Omental fat pad (tissue), 4 donors: ENCODE measurements at places on chromosomes 16 and 17.

GRCh38 chr17:5378566-5379207 is 40.8 kb downstream of the NUP88 start:
- DNase-seq = no peak

GRCh38 chr17:68435876-68436842 is 21.1 kb downstream of the WIPI1 start:
- DNase-seq = peak; percentile 74

DNA sequence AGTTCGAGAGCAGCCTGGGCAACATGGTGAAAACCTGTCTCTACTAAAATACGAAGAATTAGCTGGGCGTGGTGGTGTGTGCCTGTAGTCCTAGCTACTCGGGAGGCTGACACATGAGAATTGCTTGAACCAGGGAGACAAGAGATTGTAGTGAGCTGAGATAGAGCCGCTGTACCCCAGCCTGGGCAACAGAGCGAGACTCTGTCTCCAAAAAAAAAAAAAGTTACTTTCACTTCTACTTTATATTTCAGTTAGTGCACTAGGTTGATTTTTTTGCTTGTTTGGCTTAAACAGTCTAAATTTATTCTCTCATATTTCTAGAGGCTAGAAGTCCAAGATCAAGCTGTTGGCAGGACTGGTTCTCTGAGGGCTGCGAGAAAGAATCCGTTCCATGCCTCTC is 13.4 kb downstream of the CCDC102A start:
- DNase-seq = no peak

GRCh38 chr16:77403732-77404131 is 31.1 kb downstream of the ADAMTS18 start:
- no peak for DNase-seq

DNA sequence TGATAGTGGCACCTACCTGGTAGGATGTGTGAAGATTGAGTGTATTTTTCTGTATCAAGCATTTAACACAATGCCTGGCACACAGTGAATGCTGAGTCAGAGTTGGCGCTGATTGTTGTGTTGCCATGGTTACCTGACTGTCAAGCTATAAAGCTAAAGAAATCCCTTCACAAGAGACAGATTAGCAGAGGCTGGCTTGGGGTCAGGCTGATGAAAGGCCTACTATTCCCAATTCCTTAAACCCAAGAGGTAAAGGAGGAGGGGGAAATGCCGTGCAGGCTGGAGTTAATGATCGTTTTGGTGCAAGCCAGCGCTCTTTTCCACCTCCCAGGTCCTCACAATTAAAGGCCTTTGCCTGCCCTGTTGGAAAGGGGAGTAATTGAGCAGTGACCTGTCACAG is 5.9 kb downstream of the CLEC19A start:
- DNase-seq = no peak

DNA sequence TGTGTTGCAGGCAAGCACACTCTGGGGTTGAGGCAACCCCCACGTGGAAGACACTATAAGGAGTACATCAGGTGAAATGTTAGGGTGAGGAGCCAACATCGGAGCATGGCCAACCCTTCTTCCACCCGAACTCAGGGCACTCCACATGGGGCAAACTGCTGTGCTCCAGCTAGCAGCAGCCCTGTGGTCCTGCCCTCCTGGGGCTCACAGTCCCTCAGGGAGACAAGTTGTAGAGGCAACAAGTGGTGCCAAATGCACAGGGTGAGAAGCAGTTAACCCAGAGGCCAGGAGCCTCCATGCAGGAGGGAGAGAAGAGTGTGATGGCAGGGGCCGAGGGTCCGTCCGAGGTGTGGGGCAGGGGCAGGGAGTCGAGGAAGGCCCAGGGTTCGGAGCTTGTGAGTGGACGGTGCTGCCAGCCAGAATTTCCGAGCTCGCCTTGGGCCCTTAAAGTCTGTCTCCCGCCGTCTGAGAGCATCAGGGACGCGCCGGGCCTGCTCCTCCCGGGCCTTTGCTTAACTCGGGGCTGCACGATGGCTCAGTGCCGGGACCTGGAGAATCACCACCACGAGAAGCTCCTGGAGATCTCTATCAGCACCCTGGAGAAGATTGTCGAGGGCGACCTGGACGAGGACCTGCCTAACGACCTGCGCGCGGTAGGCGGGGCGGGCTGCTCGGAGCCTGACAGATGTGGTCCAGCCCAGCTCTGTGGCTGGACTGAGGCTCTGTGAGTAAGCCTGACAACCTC is 32.3 kb downstream of the ATPAF2 start:
- DNase-seq = no peak

DNA sequence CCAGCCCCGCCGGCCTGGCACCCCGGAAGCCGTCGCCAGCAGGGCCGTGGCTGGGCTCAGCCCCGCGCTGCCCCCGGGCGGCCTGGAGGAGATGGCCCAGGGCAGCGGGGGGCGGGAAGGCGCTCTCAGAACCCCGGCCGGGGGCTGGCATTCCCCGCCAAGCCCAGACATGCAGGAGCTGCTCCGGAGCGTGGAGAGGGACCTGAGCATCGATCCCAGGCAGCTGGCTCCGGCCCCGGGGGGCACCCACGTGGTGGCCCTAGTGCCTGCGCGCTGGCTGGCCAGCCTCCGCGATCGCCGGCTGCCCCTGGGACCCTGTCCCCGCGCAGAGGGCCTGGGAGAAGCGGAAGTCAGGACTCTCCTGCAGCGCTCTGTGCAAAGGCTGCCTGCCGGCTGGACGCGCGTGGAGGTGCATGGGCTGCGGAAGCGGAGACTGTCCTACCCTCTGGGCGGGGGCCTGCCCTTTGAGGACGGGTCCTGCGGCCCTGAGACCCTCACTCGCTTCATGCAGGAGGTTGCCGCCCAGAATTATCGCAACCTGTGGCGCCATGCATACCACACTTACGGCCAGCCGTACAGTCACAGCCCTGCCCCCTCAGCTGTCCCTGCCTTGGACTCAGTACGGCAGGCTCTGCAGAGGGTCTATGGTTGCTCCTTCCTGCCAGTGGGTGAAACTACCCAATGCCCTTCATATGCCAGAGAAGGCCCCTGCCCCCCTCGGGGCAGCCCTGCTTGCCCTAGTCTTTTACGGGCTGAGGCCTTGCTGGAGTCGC is 551 bp downstream of the WDR81 start:
- no peak for DNase-seq

DNA sequence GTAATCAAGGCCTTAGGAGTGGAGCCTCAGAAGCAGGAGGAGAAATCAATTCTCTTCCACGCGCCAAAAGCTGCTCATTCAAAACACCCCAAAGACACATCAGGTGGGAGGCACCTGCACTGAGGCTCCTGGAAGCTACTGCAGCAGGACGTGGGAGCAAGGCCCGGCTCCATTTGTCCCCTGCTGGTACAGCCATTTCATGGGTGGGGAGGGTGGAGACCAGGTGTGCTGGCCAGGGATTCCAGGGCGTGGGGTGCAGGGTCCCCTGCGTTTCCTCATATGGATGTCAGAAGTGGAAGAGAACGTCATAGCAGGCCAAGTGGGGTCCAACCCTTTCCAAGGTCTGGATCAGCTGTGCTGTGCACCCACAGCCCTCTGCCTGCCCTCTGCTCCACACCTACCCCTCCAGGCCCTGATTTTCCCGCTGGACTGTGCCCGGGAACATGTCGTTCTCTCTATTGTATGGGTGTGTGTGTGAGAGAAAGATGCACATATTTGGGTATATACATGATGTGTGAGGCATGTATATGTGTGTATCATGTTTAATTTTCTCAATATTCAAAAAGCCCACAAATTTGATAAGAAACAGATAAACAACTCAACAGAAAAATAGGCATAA is 39.2 kb upstream of the CBX4 start:
- no peak for DNase-seq
